ENCODE measurements at places on chromosomes 3 and 15. TPM values are rescaled to one million over a fixed set of nuclear protein-coding genes. Genes with fewer than 3 reads are reported as not detected.
A peak's percentile ranks its signal among the peaks of the same experiment; 100 is the strongest.

DNA sequence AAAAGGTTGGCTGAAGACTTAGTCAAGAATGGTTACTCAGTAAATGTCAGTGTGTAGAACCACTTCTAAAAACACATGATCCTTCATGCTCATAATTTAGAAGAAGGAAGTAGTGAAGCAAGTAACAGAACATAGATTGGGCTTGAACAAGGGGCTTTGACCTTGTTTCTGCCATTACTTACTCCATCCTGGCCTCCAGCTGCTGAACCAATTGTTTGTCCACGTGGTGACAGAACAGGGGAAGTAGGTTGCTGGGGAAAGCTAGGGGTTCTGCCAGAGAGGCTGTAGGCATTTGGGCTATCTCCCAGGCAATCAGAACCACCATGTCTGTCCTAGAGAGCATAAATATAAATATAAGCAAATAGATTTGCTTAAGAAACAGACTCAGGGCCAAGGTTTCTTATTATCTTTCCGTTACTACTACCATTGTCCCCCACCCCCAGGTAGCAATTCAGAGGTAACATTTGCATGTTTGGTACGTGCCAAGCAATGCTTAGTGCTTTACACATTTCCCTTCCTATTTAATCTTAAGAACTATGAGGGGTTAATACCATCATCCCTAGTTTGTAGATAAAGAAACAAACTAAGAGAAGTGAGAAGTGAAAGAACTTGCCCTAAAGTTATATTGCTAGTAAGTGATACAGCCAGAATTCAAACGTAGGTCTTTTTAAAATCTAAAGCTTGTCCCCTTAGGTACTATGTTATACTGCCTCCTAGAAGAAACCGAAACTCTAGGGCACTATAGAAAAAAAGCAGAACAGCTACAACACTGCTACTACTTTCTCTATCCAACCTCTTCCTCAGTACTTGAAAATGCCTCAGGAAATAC lies 3.0 kb upstream of the SPG11 start:
- no peaks in the 10 kb centered on the region for H3K36me3 ChIP-seq
- H3K27ac ChIP-seq, result no peak overlapping the region
- peaks cover 12% of the 10 kb centered on the region for H3K4me1 ChIP-seq
- no peak overlapping the region for H3K4me3 ChIP-seq

DNA sequence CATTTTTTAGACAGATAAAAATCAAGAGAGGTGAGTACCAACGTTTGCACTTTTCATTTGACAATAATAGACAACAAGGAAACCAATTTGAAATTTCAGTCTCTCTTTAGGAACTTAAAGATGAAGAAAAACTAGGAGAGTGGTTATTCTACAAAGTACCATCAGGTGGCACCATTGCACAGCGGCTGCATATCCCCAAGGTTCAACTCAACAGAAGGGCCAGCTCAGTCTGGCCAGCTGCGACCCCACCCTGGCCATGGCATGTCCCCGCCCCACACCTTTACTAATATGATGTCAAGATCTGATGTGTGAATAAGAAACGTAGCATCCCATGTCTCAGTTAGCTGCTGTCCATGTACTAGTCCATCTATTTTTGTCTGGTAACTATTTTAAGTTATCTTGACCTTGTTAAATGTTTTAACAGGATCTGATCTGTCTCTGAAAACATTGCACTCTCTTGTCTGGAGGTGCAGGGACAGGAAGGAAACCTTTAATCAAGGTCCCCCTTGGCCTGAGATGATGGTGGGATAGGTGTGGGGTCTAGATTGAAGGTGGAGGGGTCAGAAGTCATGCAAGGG lies 35.5 kb upstream of the CGNL1 start:
- H3K4me1 ChIP-seq, result no peaks in the 10 kb centered on the region
- peak; percentile 56 for DNase-seq
- no peaks in the 10 kb centered on the region for H3K27me3 ChIP-seq
- H3K27ac ChIP-seq, result no peak overlapping the region
- no peak overlapping the region for H3K4me3 ChIP-seq

DNA sequence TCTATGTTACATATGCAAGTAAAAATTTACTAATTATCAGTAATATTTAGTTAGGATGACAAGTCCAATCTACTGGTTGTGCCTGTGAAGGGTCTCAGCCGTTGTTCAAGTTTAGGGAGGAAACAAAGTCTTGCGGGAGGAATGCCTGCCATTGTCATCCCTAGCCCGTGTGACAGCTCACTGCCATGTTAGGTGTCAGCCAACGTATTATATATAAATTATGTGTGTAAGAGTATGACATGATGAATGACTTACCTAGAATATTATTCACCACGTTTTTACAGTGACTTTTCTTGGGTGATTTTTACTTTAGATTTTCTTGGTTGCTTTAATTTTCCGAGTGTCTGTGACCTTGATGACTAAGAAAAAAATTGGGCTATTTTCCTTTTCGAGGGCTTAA lies 614.4 kb upstream of the MDFIC2 start:
- H3K27ac ChIP-seq, result no peak overlapping the region
- no peak for DNase-seq
- H3K36me3 ChIP-seq, result no peaks in the 10 kb centered on the region
- H3K4me3 ChIP-seq, result no peak overlapping the region

DNA sequence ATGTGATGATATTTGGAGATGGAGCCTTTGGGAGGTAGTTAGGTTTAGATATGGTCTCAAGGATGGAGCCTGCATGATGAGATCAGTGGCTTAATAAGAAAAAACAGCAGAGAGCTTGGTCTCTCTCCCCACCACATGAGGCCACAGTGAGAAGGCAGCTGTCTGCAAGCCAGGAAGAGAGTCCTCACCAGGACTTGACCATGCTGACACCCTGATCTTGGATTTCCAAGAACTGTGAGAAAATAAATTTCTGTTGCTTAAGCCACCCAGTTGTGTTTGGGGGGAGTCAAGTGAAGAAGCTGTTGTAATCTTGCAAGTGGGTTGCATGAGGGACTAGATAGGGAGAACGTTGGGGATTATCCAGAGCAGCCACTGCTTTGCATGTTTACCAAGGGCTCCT lies 62.3 kb upstream of the TNFAIP8L3 start:
- no peak for DNase-seq
- no peak overlapping the region for H3K4me3 ChIP-seq
- peaks cover 16% of the 10 kb centered on the region for H3K4me1 ChIP-seq
- H3K27ac ChIP-seq, result no peak overlapping the region
- no peaks in the 10 kb centered on the region for H3K27me3 ChIP-seq

DNA sequence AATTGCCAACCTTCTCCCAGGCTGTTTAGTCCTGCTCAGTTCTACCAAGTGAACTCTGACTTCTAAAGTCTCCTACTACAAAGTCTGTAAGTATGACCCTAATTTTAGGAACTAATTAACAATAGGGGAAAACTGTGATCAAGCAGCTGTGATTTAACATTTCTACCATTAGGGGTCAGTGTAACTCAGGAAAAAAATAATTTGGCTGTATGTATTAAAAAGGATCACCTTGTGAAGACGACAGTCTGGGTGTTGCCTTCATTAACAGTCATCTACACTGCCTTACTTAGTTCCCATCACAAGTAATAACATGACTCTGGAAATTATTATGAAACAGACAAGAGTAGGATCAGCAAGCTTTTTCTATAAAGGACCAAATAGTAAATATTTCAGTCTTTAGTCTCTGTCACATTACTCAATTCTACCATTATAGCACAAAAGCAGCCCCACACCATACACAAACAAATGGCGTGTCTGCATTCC lies 4.2 kb upstream of the NPHP3 start:
- peaks cover 23% of the 10 kb centered on the region for H3K27me3 ChIP-seq
- DNase-seq, result peak; percentile 58
- H3K4me1 ChIP-seq, result peaks cover 6% of the 10 kb centered on the region
- no peaks in the 10 kb centered on the region for H3K36me3 ChIP-seq

Gene CSPG5
- 0.71 TPM for total RNA-seq

DNA sequence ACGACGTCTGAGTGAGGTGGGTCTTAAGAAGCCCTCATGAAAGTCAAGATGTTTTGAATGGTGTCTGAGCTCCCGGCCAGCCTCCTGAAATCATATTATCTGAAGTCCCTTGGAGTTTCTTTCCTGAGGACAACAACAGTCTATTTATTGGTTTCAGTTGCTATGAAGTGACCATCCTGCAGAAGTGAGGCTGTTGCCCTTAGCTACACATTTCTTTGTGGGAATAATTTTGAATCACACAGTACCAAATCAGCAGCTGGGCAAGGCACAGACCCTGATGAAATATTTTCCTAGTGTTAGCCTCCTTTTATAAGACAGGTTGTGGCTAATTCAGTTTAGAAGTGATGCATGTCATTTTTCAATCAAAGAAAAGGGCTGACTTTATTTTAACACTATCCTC lies 220.7 kb upstream of the AZI2 start:
- no peaks in the 10 kb centered on the region for H3K27me3 ChIP-seq
- no peaks in the 10 kb centered on the region for H3K36me3 ChIP-seq
- H3K4me3 ChIP-seq, result no peak overlapping the region
- no peak overlapping the region for H3K27ac ChIP-seq
- no peak for DNase-seq

- H3K27me3 ChIP-seq, result no peaks in the 10 kb centered on the region
- no peak overlapping the region for H3K27ac ChIP-seq
- no peak overlapping the region for H3K4me3 ChIP-seq
- no peaks in the 10 kb centered on the region for H3K36me3 ChIP-seq
These were observed 71.4 kb upstream of the PLCL2 start for GRCh38 chr3:16813336-16813735.

Gene AMIGO3
- total RNA-seq, result 0.79 TPM

Gene SIDT1
- 0.22 TPM for total RNA-seq

- H3K4me3 ChIP-seq, result no peak overlapping the region
- H3K4me1 ChIP-seq, result no peaks in the 10 kb centered on the region
- no peaks in the 10 kb centered on the region for H3K36me3 ChIP-seq
- no peaks in the 10 kb centered on the region for H3K27me3 ChIP-seq
- no peak for DNase-seq
These were observed 92.9 kb upstream of the PRR23E start for GRCh38 chr3:127099982-127100381.

DNA sequence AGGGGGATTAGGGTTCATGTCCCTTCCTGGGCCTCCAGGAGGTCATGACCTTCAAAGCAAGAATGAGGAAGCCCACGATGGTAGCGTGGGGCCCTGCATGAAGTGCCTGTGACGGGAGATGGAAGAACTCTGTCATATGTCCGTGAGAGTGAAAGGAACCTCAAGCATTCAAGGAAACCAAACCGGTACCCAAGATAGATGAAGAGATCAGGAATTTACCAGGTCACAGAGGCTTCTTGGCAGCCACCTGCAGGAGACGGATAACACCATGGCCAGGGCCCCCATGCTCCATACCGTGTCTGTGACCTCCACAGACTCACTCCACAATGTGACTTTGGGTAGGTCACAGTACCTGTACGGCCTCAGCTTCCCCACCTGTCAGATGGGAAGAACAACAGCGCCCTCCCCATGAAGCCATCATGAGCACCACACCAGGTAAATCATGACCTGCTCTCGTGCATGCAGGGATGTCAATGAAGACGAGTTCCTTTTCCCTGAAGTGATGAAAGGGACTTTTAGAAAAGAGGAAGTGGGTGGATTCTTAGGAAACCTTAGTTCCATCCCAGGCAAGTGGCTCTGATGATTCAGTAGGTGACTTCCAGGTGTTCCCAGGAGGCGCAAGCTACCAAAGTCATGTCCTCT lies 23.3 kb upstream of the CYP11A1 start:
- no peak overlapping the region for H3K27ac ChIP-seq
- no peaks in the 10 kb centered on the region for H3K27me3 ChIP-seq
- no peak for DNase-seq
- H3K36me3 ChIP-seq, result no peaks in the 10 kb centered on the region
- peaks cover 17% of the 10 kb centered on the region for H3K4me1 ChIP-seq

DNA sequence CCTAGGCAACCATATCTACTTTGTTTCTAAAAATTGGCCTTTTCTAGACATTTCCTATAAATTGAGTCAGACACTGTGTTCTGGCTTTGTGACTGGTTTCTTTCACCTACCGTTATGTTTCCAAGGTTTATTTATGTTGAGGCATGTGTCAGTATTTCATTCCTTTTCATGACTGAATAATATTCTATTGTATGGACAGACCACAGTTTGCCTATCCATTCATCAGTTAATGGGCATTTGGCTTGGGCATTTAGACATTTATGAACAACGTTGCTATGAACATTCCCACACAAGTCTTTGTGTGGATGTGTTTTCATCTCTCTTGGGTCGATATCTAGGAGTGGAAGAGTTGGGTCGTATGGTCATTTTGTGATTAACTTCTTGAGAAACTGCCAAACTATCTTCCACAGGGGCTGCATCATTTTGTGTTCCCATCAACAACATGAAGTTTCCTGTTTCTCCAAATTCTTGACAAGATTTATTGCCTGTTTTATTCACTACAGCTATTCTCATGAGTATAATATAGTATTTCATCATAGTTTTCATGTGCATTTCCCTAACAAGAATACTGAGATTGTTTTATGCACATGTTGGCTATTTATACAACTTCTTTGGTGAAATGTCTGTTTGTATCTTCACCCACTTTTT lies 3.5 kb upstream of the EFCC1 start:
- no peaks in the 10 kb centered on the region for H3K4me1 ChIP-seq
- no peak overlapping the region for H3K27ac ChIP-seq

Gene CEMIP
- total RNA-seq, result 0.14 TPM

- H3K27me3 ChIP-seq, result no peaks in the 10 kb centered on the region
- no peak for DNase-seq
These were observed 33.0 kb upstream of the CA12 start for GRCh38 chr15:63414474-63415120.

DNA sequence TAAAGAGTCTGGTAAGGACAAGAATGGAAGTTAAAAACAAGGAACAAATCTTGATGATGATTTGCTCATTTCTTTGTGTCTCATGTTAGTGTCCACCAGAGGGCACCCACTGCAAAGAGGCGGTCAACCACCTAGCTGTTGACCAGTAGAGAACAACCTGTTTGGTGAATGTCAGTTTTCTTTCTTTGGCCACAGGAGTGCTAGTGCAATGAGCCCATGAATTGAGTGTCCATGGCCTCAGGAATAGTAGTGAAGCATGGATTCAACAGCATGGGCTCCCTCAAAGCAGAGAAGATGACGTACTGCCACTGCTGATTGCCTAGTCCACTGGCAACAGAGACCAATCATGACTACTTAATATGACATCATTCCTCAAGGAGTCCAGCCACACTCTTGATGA lies 10.7 kb upstream of the CNTN6 start:
- H3K4me3 ChIP-seq, result no peak overlapping the region
- H3K27ac ChIP-seq, result no peak overlapping the region
- H3K36me3 ChIP-seq, result no peaks in the 10 kb centered on the region

DNA sequence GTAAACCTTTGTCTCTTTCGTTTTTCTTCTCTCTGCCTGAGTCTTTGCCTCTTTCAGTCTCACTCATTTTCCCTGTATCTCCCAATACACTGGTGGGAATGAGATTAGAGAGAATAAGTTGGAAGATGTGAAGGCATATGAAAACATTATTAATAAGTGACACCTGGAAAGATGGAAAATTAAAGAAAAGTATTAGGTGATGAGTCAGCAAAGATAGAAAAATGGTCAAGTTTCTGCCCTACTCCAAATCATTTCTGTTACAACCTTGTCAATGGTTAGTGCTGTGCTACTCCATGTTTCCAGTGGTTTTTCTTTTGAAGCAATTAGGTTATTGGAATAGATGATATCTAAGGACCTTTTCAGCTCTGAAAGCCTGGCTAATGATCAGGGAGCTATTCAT lies 252.8 kb downstream of the LSAMP start:
- H3K36me3 ChIP-seq, result no peaks in the 10 kb centered on the region
- no peak overlapping the region for H3K4me3 ChIP-seq
- peaks cover 12% of the 10 kb centered on the region for H3K27me3 ChIP-seq

Measured in MCF 10A (cell line).